ENCODE measurements at places on chromosomes 5 and 9.

- no peak for DNase-seq
These were observed 255.2 kb upstream of the TNC start for GRCh38 chr9:115373000-115373709.

DNA sequence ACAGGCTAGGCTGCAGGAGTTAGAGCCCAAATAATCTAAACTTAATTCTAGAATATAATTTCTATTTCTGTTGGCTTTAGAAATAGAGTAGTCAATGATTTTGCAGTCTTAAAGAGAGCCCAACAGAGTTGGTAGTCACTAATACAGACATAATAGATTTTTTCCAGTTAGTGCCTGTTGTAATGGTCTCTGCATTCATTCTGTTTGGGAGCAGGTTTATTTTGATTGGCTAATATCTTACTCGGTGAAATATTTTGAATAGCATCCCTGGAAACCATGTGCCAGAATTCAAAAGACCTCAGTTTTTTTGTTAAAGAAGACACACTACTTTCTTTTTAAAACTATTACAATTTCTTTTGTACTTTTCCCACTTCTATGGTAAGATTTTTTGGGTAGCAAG lies 107.2 kb downstream of the RASGRF2 start:
- no peak for DNase-seq

GRCh38 chr5:20088361-20088760 lies 100.4 kb upstream of the CDH18 start:
- DNase-seq, result peak; percentile 30

GRCh38 chr5:123718238-123718637 lies 206.3 kb downstream of the CSNK1G3 start:
- peak; percentile 54 for DNase-seq
